AG09319 (cell line): ENCODE measurements at places on chromosomes 2 and 18.

DNA sequence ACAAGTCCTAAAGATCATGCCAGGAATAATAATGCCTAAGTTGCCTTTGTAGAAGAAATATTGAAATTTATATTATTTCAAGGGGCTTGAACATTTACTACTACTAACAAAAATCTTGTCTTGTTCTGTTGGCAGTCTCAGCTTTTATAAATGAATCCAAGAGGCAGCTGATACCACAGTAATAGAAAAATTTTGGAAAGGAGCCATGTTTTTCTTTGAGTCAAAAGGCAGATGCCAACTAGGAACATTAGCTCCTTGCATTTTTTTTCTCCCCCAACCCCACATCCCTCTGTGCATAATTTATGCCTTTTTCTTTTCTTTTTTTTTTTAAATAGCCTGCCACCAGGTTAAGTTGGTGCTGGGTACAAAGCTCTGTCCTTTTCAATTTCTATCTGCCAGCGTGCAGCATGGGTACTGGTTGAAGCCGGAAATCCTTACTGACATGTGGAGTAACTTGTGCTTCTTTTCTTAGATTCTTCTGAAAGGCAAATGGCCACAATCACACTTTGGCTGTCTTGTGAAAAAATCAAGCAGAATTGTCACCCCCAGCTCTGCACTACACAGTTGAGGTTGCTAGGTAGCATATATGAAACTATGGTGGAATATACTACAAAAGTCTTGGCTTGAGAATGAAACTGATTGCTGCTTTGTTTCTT is 98.8 kb downstream of the RHBDD1 start:
- no peak for DNase-seq

DNA sequence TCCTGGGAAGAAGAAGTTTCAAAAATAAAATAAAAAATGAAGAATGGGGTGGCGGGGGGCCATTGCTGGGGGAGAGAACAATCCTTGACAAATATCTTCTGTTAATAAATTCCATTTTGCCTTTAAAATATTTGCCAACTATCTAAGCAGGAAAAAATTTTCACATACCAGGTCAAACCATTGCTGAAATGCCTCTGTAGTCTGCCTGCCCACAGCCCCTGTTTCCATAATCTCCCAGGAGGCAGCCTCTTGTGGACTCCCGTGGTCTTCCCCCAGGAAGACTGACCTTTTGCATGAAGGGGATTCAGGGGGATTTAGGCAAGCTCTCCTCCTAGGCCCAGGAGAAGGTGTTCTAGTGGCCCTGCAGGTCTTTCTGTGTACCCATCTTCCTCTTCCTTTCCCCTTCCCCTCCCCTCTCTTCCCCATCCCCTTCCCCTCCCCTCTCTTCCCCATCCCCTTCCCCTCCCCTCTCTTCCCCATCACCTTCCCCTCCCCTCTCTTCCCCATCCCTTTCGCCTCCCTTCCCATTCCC is 61.0 kb downstream of the RPL37A start:
- no peak for DNase-seq

- DNase-seq, result no peak
Observed at GRCh38 chr2:233217892-233218377, 33.5 kb upstream of the ATG16L1 start.

- DNase-seq, result no peak
Observed at GRCh38 chr18:75086494-75087034, 122.4 kb downstream of the PTGR3 start.
